ENCODE measurements at places on chromosomes 12 and 14.
A peak's percentile ranks its signal among the peaks of the same experiment; 100 is the strongest.

GRCh38 chr14:67986131-67986841, 166.7 kb downstream of the RAD51B start:
- no peak for DNase-seq

- no peak for DNase-seq
These were observed 709.0 kb upstream of the FOXG1 start for GRCh38 chr14:28057359-28058296.

GRCh38 chr12:9699269-9699897, 29.9 kb downstream of the CLEC2D start:
- DNase-seq = no peak

DNA sequence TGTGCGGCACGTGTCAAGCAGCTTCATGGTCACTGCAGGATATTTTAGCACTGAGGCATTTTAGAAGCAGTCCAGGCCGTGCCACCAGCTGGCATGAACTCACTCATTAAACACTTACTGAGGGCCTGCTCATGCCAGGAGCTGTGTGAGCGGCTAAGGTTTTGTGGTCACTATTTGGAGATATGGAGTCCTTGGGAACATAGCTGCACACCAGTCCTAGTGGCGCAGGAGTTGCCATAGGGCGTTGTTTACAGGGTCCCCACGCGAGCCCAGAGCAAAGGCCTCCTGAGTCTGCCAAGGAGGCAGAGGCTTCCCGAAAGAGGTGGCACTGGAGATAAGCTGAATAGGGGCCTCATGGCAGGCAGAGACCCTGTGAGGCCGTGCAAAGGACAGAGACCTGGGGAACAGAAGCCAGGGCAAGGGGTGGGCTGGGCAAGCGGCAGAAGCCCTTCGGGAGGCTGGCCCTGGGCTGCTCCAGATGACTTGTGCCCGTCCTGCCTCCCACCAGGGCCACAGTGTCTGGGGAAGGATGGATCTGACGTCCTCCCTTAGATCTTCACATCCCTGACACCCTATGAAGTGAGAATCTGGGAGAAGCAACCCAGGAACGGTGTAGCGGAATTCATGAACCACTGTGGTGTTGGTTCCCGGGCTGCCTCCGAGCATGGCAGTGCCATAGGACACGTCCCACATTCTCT, 38.9 kb downstream of the SFSWAP start:
- DNase-seq = no peak

DNA sequence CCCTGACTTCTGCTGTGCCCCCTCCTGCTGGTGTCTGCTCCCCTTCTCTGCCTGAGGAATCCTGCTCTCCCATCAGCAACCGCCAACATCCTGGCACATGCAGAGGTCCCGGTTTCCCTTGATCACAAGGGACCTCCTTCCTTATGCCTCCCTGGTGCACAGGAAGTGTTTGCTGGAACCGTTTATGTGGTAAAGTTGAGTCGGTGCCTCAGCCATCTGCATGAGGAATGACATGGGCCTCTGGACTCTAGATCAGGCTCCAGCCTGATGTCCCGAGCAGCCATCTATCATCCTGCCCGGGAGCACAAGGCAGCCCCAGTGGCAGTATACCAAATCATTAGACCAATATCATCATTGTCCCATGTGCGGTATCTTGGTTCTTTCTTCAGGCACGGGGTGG, 90.4 kb downstream of the BORCS5 start:
- no peak for DNase-seq

- DNase-seq = no peak
These were observed 42.0 kb downstream of the LTBP2 start for GRCh38 chr14:74569806-74570591.

- no peak for DNase-seq
These were observed 382.6 kb upstream of the DCN start for GRCh38 chr12:91565246-91565645.

DNA sequence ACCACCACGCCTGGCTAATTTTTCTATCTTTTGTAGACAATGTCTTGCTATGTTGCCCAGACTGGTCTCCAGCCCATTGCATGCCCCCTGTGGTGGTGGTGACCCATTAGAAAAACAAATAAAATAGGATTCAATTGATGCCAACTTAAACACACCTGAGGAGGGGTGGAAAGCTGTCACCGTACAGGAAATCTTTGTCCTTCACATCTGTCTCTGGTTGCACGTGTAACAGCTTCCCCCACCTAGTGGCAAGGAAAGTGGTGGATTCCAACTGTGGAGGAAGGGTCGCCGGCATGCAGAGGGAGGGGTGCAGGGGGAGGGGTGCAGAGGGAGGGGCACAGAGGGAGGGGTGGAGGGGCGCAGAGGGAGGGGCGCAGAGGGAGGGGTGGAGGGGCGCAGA, 26.1 kb upstream of the GPR68 start:
- peak; percentile 24 for DNase-seq

- DNase-seq = no peak
These were observed 69.2 kb upstream of the ETV6 start for GRCh38 chr12:11580125-11580751.

DNA sequence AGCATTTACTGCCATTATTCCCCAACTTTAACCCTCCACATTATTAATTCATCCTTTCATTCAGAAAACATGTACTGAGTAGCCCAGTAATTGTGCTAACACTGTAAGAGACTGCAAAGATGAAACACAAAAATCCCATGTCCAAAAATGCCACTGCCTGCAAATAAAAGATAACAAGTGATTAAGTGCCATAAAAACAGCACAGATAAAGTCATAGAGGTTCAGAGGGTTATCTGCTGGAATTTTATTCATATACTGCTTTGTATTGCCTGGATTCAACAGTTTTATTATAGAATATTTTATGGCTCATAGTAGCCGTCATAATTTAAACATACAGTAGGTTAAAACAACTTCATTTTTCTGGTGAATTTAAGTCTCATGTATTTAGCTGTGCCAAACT, 177.9 kb downstream of the KICS2 start:
- no peak for DNase-seq

DNA sequence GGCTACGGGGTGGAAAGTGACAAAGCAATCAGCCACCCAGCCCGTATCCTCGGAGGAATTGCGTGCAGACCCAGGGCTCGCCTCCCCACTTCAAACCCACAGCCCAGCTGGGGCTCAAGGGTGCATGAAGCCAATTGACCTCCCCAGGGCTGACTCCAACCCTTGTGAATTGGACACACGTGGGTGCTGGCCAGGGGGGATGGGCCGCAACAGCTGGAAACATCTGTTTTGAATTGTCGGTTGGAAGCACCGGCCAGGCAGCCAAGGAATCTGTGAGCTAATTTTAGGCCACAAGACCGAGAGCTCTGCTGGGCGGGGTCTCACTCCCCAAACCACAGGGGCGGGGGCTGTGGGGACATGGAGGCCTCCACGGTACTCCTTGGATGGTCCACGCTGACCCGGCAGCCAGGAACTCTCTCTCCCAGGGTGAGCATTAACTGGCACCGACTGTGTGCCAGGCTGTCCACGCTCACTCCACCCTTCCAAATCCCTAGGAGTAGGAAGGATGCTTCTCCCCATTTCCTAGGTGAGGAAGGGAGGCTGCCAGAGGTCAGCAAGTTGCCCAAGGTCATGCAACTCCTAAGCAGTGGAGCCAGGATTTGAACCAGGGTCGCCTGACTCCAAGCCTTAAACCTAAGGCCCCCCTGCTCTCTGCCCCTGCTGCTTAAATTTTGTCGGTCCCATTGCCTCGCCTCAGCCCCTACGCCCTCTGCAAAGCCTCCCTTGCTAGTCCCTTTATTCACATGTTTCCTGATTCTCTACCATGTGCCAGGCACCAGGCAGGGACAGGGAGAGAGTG, 11.9 kb upstream of the TMEM119 start:
- no peak for DNase-seq

- DNase-seq = no peak
These were observed 69.3 kb downstream of the BCAT1 start for GRCh38 chr12:24879644-24880043.

GRCh38 chr14:74921053-74921620, 1.9 kb downstream of the RPS6KL1 start:
- DNase-seq = no peak

DNA sequence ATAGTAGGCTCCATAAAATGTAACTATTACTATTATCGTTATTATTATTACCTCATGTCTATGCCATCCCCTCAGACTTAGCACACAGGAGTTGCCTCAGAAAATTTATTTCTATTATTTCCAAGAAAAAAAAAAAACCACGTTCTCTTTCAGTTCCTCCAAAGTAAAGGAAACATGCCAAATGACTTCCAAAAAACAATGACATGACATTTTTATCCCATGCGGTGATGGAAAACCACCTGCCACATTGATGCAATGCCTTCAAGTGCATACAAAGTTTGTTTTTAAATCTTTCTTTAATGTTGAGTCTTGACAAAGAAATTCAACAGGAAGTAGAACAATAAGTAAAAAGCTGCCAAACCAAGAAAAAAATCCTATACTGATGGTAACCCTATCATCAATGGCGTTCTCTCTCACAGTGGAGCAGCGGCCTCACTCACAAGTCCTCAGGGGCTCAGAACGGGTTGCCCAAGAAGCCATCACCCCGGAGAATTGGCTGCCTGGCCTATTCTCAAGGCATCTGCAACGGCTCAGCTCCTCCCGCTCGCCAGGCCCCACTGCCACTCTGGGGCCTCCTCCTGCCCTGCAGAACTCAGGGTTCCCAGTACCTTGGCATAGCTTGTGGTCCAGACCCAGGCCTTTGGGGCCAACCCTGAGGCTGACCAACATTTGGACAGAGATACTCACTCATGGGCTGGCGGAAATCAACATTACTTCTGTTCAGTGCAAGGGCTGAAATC, 51.9 kb downstream of the SERPINA3 start:
- DNase-seq = no peak

DNA sequence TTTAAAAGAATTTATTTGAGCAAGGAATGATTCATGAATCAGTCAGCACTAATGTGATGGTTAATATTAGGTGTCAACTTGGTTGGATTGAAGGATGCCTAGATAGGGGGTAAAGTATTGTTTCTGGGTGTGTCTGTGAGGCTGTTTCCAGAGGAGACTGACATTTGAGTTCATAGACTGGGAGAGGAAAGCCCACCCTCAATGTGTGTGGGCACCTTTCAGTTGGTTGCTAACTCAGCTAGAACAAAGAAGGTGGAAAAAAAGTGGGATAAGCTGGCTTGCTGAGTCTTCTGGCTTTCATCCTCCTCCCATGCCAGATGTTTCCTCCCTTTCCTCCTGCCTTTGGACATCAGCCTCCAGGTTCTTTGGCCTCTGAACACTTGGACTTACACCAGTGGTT, 47.2 kb downstream of the TESPA1 start:
- DNase-seq = no peak

DNA sequence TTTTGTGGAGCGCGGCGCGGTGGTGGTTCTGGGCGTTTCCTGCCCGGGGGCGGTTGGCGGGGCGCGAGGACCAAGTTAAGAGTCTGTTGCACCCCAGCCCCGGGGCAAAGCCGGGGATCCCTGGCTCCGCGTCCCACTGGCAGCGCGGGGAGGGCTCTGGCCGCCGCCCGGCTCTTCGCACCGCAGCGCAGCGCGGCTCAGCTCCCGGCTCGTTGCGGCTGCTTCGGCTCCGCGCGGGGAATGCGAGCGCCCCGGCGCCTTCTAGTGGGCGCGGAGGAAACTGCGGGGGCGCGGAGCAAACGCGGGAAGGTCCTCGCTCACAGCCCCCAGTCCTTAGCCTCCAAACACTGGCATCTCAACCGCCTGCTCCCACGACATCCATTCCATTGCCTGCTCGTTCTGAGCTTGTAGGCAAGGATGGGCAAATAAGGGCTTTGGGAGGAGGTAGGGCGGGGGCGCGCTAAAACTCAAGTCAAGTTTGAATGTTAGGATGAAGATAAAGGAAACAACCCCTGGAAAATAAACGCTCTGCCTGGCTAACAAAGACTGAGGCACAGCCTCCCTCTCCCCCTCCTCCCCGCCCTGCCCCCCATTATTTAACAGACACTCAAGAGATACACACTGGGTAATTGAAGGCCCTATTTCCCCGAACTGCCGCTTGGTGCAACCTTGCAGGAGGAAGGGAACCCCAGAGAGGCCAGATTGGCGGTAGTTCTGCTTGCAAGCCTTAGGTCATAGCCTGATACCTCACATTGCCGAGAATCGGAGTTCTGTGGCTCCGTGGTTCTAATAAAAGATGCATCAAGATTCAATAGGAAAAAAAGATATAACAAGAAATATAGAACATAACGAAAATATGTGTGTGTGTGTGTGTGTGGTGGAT, at the start of gene B4GALNT1:
Gene B4GALNT1, minus strand, starts transcription at position 244 of the 883 bp plus-strand sequence. CDS start 1,069 bp downstream, outside the sequence.
- DNase-seq = peak; percentile 72

DNA sequence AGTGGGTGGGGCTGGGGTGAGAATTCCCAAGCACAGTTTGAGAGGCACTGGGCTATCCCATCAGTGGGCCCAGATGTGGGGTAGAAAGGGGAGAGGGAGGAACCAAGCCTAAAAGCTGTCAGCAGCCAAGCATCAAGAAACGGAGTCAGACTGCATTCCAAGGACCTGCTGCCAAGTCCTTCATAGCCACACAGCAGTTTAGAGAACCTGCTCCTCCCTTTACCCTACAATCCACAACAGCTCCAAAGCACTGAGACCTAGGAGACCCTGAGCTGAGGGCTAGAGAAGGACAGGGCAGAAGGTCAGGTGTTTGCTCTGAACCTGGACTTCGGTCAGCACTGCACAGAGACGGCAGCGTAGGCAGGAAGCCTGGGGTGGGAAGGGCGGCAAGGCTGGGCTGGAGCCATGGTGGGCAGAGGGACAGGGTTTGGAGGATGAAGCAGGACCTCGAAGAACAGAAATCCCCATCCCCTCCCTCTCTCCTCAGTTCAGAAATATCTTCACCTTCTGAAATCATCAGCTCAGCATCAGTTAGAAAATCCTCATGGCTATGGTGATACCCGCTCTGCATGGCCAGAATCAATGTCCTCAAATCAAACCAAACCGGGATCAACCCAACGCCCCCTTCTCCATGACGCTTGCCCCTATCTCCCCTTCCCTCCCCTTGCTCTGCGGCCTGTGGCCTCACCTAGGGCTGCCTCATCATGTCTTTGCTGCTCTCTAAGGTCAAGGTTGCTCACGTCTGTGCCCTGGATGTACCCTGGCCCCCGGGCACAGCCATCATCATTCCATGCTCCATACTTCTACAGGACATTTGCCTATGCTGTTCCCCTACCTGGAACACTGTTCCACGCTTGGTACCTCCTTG, 12.9 kb upstream of the SERPINA4 start:
- DNase-seq = no peak

DNA sequence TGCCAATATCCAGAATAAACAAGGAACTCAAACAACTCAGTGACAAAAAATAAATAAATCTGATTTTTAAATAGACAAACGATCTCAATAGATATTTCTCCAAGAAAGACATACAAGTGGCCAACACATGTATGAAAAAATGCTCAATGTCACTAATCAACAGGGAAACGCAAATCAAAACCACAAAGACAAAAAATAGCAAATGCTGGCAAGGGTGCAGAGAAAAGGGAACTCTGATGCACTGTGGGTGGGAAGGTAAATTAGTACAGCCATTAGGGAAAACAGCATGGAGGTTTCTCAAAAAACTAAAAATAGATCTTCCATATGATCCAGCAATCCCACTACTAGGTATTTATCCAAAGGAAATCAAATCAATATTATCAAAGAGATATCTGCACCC, 3.5 kb upstream of the EIF5 start:
- DNase-seq = no peak

DNA sequence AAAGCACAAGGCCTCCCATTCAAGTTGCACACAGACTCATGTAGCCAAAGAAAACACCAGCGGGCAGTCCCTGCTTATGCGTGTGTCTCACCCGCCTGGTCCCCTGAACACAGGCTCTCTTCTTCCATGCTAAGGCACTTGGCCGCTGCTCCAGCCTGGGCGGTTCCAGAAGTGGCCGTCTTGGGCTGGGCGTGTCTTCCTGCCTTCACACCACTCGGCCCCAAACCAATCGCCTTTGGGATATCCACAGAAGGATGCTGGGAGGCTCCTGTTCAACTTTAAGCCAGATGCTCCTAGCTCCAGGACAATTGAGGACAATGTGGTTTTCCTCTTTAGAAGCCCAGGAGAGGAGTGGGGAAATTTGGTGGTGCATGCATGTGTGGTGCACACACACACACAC, 2.2 kb downstream of the SCARB1 start:
- DNase-seq = no peak
